DMS79 (cell line): ENCODE measurements at places on chromosomes 1 and 21.

DNA sequence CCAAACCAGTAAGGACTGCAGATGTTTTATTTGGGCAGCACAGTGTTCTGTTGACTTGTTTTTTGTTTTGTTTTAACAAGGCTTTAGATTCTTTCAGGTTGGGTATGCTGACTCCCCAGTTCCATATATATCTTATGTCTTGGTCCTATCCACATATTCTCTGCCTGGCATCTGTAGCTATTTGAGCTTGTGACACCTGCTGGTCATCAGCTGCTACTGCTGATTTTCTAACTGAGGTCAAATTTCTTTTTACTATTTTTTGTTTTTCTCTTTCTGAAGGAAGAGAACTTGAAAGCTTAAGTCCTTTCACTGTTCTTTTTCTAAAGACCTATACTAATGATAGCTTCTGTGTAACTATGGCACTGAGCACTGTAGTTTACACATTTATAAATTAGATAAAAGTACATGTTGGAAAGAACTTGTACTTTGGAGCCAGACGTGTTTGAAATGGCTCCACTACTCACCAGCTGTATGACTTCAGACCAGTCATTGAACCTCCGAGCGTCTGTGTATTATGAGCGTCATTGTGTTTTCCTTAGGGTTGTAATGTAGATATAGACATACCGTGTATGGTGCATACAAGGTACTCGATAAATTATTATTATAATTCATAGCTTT, 109.4 kb downstream of the NRDC start:
- peak; percentile 18 for DNase-seq

- no peak for DNase-seq
These were observed 582.7 kb downstream of the PTPRC start for GRCh38 chr1:199221371-199222150.

- no peak for DNase-seq
These were observed 647.7 kb downstream of the KCNT2 start for GRCh38 chr1:195960580-195960979.

DNA sequence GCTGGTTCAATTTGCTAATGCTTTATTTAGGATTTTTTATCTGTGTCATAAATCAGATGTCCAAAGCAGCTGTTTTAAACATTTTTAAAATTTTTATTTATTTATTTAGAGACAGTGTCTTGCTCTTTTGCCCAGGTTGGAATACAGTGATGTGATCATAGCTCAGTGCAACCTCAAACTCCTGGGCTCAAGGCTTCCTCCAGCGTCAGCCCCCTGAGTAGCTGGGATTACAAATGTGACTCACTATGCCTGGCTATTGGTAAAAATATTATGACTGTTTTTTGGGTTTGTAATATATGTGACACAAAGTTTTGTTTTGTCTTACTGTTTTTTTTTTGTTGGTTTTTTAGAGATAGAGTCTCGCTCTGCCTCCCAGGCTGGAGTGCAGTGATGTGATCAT, 11.8 kb downstream of the ZBED6 start:
- DNase-seq: no peak

DNA sequence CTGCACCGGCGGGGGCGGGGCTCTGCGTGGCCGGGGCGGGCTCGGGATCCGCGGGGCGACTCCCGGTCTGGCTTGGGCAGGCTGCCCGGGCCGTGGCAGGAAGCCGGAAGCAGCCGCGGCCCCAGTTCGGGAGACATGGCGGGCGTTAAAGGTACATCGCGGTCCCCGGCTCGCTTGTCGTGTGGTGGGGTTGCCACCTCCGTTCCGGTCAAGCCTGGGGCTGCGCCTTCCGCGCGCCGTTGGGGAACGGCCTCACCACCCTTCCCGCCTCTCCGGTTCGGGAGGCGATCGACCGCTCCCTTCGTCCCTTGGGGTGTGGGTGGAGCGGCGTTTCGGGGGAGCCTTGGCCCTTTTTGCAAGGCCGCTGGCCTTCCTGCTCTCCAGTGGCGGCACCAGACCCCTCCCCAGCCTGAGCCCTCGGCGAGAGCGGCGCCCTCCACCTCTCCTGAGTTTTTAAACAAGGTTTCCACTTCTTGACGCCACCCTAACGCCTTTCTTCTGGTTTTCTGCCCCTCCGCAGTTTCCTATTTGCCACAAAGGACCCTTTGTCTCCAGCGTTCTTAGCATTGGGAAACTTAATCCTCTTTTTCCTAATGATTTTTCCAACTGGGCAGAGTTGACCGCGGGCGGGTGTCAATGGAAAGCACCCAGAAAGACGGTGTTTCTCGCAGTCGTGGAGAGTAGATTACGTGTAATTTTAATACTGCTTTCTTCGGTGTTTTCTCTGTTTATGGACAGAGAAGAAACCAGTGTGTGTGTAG, at the start of the genes LEPR and LEPROT:
LEPR (plus strand) TSS at position 79 of the 761 bp plus-strand sequence. CDS start 144,898 bp downstream, outside the sequence.
LEPROT (plus strand) TSS at position 79 of the 761 bp plus-strand sequence; CDS start at position 136, 57 bp downstream.
- peak; percentile 66 for DNase-seq

- no peak for DNase-seq
These were observed 35.1 kb downstream of the UAP1 start for GRCh38 chr1:162596514-162597170.

GRCh38 chr1:207962716-207963426, 51.9 kb upstream of the CD34 start:
- no peak for DNase-seq

DNA sequence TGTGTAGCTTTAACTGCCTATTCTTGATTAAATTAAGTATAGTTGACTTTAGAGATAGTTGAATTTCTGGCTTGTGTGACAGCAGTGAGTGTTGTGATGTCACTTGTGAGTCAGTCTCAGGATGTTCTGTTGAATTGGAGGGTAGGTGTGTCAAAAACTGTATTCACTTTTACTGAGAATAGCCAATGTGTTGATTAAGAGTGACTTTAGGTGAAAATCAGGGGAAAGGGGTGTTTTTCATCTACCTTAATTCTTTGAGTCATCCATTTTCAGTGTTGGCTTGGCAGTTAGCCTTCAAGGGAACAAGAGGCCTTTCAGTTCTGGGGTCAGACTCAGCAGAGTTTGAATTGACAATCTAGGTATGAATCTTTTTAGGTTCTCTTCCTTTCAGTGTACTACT, 75.9 kb downstream of the CDC14A start:
- DNase-seq: no peak

DNA sequence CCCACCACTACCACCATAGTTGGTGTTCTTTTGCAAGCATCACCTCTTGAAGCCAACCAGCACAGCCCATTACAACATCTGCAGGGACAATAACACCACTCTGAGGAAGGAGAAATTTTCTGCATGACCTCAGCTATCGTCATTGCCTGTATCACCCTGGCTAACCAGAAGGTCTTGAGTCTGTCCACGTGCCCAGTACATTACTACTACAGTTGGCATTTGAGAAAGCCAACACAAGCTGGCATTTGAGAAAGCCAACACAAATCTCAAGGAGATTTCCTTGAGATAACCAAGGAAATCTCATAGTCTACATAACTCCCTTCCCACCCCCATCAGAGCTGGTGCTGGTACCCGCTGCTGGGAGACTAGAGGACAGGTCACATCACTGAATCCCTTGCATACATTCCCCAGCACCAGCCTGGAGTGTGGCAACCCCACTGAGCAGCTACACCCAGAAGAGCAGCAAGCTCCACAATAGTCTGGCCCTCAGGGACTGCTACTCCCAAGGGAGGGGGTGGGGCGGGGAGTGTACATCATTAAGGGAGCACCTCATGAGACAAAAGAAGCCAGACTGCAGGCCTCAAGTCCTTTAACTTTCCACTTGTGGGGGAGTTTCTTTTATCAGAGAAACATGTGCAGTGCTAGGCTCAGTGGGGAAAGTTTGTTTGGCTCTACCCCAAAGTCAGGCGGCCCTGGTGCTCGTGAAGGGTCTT, 46.0 kb upstream of the GUCA2A start:
- DNase-seq: no peak

GRCh38 chr1:153397051-153397923, 6.4 kb upstream of the S100A8 start:
- no peak for DNase-seq
